ENCODE measurements at places on chromosomes 2 and 18.

DNA sequence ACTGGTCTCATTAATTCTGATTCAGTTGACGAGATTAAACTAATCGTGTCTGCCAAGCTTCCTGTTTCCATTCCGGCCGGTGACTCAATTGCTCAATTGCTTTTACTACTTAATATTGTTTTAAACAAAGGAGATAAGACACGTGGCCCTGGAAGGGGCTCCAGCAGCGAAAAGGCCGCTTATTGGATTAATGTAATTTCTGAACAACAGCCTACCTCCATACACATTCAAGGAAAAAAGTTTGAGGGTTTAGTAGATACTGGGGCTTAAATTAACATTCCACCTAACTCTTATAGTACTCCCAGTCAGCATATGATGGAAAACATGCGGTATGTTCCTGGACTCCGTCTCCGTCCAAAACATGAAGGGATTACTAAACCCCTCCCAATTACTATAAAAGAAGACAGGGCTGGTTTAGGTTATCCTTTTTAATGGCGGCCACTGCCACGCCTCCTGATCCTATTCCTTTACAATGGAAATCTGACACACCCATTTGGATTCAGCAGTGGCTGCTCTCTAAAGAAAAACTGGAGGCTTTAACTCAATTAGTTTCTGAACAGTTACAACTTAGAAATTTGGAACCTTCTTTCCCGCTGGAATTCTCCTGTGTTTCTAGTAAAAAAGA lies 27.1 kb downstream of the VPS54 start:
- no peak for DNase-seq

DNA sequence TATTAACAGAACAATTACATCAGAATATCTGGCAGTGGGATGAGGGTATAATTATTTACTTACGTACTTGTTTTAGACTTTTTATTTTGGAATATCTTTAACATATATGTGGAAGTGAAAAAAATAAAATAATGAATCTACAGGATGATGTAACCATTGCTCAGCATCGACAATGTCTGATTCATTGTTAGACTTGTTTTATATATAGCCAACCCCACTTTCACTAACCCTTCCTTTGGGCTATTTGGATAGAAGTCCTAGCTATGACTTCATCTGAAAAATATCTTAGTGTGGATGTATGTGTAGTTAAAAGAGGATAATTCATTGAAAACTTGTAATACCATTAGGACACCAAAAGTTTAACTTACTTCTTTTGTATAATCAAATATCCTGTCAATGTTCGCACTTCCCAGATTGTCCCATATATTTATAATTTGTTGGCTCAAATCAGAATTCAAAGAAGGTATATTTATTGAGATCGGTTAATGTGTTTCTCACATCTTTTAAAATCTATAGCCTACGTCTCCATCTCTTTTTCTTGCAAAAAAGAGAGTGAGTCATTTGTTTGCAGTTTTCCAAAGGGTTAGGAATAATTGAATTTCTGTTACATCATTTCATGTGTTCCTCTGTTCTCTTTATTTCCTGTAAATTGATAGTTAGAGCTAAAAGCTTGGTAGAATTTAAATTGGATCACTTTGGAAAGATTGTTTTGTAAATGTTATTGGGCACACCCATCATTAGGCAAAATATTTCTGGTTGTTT lies 506.1 kb upstream of the FAM98A start:
- DNase-seq: no peak

- no peak for DNase-seq
Observed at GRCh38 chr18:25097569-25098056, 254.4 kb downstream of the ZNF521 start.

DNA sequence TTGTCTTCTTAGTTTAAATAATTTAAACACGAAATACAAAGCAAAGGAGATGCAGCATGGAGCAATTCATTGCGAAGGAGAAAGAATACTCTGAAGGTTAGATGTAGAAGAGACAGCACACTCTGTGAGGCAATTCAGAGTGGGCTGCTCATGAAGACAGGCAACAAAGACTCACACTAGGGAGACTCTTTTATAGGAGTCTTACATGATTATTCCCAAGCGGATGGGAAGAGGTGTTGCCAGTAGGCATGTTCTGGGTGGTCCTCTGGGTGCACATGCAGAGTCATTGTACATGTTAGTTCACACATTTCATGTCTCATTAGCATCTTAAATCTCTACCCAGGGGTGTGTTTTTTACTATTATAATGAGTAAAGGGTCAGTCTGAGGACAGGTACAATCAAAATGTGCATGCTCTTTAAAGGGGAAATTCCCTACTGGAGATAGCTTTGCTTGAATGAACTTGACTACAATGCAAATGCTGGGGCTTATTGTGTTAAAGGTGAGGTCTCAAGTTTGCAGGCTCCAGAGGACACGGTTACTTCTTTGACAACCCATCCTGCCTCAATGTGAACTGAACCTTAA lies 275.5 kb downstream of the CDH19 start:
- no peak for DNase-seq

DNA sequence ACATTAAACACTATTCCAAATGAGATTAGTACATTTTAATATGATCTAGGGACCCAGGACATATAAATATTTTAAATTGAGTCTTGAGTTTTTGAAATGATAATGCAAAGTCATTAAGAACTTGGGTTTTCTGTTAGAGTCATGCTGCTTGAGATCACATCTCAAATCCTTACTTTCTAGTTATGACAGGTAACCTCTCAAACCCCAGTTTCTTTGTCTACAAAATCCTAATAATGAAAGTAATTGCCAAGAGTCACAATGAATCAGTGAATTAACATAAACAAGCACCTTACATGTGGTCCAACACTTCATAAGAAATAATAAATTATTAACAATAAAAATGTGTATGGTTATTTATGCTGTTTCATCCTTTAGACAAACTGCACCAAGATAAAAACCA lies 607.6 kb downstream of the LRP1B start:
- no peak for DNase-seq

DNA sequence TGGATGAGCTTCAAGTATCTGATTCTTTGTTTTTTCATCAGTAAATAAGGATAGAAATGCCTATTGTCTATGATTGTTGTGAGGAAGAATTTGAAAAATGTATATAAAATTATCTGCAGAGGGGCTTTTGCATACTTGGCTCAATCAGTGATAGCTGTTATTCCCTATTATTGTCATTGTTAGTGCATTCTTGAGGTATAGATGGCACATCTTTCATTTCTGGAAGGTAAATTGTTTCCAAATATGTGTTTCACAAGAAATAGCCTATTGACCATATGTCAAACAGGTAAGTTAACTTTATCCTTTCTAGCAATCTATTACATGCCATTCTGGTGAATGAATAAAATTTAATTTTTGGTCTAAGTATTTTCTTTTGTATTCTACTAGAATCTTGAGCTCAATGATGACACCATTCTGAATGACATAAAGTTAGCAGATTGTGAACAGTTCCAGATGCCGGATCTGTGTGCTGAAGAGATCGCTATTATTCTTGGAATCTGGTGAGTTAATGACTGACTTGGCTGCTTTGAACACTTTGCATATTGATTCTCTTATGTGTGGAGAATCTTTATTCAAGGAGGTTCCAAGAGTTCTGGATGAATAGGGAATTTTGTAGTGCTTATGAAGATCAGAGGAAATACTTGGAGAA lies 44.2 kb downstream of the TTC27 start:
- DNase-seq: no peak

- no peak for DNase-seq
Observed at GRCh38 chr18:74413836-74414235, 43.3 kb downstream of the DIPK1C start.

DNA sequence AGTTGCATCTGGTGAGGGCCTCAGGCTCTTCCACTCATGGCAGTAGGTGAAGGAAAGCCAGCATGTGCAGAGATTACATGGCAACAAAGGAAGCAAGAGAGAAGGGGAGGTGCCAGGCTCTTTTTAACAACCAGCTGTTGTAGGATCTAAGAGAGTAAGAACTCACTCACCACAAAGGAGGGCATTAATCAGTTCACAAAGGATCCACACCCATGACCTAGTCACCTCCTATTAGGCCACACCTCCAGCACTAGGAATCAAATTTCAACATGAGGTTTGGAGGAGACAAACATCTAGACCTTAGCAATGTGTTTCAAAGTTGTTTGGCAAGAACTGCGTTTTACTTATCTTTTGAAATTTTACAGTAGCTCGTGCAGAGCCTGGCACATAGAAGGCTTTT lies 20.5 kb upstream of the REG3A start:
- peak; percentile 31 for DNase-seq

DNA sequence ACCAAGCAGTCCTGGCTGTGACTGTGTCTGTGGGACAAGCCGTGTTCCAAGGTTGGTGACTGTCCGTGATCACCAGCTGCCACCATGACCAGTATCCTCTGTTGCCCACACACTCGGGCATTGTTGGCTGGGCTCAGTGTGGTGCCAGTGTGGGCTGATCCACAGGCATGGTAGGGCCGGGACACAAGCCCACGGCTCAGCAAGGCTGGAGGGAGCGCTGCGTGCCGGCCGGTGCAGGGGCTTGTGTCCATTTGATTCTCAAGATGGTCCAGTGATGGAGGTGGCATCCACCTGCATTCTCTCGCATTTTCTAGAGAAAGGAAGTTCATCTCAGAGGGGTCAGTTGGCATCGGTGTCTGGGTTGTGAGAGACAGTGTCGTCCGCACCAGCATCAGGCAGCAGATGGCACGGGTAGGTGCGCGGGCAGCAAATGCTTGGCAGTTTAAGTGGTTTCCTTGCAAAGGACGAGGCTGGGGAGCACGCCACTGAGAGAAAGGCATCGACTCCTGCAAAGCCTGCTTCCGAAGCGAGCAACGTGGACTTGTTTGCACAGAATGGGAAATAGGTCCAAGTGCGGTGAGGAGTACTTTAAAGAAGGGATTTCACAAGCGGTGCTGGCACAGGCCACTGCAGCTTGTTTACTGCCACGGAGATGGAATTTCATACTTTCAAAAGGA lies 20.9 kb downstream of the TWIST2 start:
- DNase-seq: no peak

- DNase-seq: no peak
Observed at GRCh38 chr2:46032996-46033395, 264.2 kb upstream of the EPAS1 start.

DNA sequence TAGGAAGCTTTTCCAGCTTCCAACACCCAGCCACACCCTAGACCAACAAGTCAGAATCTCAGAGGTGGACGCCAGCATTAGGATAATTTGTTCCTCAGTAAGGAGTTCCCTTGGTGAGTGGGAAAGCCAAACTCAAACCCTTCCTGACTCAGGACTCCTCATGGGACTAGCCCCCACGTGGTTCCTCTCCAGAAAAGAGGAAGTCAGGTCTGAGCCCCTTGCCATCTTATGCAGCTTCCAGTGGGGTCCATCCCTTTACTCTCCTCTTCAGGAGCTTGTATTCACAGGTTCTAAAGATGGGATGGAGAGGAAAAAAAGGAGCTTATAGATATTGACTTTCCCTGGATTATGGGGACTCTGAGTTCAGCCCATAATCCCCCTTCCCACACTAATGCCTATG lies 14.8 kb upstream of the NOTO start:
- DNase-seq: no peak

- no peak for DNase-seq
Observed at GRCh38 chr2:49069829-49070228, 84.5 kb downstream of the FSHR start.

DNA sequence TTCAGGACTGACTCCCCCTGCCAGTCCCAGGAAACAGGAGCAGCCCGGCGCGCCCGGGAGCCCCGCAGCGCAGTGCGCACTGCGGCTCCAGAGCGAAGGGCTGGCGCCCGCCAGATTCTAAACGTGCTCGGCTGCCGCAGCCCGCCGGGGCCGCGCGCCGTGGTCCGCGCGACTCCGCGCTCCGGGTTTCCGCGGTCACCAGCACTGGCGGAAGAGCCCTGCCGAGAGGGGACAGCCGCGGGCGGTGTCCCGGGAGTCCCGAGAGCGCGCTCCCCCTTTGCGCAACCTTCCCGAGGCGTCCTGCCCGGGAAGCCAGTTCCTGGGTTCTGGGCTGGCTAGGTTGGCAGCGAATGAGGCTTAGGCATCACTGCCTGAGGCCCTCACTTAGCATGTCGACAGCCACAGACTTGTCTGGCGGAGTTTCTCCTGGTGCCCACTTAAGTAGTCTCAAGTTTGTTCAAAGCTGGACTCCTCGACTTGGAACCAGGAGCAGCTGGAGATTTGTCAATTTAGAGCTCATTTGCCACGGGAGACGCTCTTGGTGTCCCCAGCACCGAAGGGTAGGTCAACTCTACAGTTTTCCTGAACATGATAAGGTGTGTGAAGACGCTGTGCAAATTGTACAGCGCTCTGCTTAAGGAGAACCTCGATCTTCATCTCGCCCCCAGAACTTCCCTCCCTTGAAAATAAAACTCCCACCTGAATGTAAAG lies 1.5 kb upstream of the VSNL1 start:
- DNase-seq: peak; percentile 38

GRCh38 chr2:239776436-239777005 lies 248.6 kb downstream of the NDUFA10 start:
- DNase-seq: no peak

- DNase-seq: no peak
Observed at GRCh38 chr2:133273031-133273430, 295.2 kb downstream of the NCKAP5 start.

GRCh38 chr2:67260343-67261277 lies 136.5 kb upstream of the ETAA1 start:
- DNase-seq: no peak

DNA sequence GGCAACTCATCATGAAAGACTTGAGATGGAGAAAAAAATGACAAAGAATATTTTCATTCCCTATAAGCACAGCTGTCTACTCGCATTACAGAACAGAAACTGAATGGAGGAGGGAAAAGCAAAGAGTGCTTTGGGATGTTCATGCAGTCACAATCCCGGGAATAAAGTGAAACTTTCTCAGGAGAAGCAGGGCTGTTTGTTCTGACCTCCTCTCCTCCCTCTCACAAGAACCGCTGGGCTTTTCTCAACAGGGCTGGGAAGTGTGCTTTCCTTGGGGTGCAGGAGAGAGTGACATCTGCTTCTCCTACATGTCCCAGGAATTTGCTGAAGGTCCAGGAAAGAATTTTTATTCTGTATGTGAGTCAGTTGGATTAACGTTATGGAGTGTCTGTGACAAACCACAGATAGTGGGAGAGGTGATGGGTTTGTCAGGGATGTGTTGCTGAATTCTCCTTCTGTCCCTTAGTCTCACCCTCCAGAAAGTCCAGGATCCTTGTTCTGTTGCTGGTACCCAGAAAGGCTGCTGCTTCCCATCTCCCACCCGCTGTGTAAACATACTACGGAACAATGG lies 125.6 kb downstream of the HRH4 start:
- no peak for DNase-seq

- DNase-seq: no peak
Observed at GRCh38 chr2:200156166-200156835, 150.2 kb upstream of the SPATS2L start.

GRCh38 chr2:220499225-220499624 lies 871.8 kb downstream of the SLC4A3 start:
- DNase-seq: no peak

DNA sequence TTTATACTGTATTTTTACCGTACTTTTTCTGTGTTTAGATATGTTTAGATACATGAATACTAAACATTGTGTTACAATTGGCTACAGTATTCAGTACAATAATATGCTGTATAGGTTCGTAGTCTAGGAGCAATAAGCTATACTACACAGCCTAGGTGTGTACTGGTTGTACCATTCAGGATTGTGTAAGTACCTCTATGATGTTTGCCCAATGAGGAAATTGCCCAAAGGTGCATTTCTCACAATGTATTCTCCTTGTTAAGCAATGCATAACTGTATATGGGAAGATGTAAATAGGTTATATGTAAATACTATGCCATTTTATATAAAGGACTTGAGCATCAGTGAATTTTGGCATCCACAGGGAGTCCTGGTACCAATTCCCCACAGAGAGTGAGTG lies 10.7 kb downstream of the EIF2AK2 start:
- DNase-seq: no peak
